ENCODE measurements at places on chromosomes 3 and 15.

DNA sequence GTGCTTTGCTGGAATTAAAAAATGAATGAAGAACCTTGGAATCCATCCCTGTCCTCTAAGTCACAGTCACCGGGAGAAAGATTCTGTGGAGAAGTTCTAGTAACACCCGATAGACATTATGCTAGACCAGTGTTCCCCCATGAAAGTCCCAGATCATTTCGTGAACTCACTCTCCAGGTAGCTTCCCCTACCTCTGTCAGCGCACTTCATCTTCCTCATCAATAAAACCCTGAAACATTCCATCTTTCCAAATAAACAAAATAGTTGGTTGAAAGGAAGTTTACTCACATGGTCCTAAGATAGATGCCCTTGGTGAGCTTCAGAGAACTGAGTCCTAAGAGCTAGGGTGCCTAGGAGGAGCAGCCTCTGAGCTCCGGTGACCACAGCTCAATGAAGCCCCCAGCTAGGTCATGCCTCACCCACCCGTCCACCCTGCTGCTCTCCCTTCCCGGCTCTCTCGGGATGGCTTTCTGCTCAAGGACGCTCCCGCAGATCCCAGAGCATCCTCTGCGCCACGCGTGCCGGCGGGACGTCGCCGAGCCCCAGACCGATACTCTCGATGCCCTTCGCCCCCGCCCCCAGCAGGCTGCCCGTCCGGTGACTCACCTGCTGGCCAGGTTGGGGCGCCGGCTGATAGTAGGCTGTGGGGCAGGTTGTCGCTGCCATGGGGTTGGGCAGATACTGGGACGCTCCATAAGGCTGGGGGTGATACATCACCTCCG, 776 bp downstream of the VGLL3 start:
- peak; percentile 20 for DNase-seq

DNA sequence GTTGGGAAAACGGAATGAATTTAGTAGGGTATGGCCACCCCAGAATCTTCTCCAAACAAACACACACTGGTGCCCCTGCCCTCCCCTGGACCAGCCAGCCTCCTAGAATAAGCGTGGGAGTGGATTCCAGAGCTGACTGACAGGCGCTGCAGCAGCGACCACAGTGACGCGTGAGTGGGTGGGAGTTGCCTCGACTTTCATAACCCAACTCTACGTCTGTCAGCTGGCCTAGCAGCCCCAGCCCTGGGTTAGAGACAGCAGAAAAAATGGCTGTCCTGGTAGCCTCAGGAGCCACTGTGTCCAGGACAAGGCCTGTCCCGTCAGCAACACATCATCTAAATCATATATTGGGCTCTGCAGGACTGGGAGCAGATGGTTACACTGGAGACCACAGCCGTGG, 10.0 kb downstream of the PLA2G4B start:
- peak; percentile 69 for DNase-seq

- no peak for DNase-seq
Measured at GRCh38 chr3:105793040-105793439, 75.8 kb downstream of the CBLB start.

DNA sequence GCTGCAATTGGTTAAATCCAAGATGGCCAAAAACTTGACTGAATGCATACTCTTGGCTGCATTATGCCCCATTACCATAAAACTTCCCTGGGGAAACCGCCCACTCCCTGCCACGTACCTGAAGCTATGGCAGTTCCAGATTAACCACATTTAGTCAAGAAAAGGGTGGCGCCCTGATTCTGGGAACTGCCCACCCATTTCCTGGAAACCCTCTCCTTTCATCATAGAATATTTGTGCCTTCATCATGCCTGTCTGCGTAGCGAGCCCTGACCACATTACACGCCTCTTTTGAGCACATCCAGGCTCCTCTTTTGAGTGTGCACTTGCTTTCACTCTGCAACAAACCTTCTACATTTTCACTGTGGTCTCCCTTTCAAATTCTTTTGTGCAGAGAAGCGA, 5.2 kb downstream of the LINS1 start:
- DNase-seq: peak; percentile 95

DNA sequence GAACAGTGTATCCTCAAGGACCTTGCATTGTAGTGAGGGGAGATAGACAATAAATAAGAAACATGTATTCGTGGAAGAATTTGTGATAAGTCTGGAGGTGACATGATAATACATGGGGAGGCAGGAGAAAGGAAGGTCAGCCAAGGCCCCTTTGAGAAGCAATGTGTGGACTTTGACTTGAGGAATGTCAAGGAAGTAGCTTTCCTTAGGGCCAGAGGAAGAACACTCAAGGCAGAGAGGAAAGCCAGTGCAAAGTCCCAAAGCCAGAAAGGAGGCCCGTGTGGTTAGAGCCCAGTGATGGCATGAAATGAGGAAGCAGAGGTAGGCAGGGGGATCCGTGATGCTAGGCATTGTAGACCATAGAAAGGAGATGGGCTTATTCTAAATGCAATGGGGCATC, 192.2 kb downstream of the NR1D2 start:
- DNase-seq: no peak

DNA sequence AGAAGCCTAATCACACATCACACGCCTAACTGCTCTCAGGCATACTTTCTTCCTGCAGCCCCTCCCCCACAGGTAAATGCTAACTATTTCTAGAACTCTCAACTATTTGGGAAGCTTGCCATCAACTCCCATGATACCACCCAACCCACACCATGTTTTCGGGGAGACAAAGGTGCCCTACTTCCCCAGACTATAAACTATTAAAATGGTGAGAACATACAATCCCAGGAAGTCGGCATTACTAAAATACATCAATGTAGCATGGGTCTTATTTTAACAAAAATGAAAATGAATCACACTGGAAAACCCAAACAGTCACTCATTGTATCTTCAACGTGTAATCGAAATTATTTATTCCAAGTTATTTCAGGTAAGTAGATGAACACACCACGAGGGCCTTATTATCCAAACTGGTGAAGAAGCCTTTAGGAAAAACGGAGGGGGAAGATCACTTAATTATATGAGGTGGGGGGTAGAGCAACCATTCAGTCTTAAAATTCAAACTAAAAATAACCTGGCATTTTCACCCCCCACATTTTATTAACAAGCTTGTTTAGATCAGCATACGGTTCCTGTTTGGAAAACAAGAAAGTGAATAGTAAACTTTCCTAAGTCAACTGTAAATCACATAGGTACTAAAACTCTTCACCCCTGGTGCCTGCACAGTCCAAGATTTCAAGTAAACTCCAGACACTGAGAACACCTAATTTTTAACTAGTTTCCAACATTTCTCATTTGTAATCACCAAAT, 1.9 kb downstream of the TBL1XR1 start:
- DNase-seq: peak; percentile 47

GRCh38 chr15:99504823-99505551, 60.8 kb upstream of the MEF2A start:
- DNase-seq: peak; percentile 25

- DNase-seq: no peak
Measured at GRCh38 chr3:98482717-98483482, 14.6 kb upstream of the OR5K2 start.

DNA sequence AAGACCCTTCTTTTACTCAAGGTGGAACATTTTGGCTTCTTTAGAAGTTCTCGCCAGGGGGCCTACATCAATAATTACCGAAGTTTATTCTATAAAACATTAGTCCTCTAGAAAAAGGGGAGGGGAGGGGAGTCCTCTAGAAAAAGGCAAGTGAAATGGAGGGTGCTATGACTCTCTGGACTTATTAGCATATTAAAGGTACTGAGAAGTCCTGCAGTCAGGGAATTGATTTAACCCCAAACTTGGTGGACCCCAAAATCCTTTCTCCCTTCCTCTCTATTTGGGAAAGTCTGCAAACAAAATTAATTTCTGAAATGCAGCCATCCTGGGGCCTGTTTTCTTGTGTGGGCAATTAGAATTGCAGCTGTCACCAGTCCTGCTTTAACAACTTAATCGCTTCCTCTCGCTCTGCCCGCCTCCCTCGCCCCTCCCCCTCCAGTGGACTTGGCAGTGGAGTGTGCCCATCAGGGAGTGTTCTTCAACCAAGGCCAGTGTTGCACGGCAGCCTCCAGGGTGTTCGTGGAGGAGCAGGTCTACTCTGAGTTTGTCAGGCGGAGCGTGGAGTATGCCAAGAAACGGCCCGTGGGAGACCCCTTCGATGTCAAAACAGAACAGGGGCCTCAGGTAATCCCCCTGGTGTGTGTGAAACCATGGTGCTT, 18.9 kb upstream of the LRRK1 start:
- DNase-seq: no peak

GRCh38 chr3:172410702-172411477, 37.4 kb downstream of the GHSR start:
- no peak for DNase-seq

DNA sequence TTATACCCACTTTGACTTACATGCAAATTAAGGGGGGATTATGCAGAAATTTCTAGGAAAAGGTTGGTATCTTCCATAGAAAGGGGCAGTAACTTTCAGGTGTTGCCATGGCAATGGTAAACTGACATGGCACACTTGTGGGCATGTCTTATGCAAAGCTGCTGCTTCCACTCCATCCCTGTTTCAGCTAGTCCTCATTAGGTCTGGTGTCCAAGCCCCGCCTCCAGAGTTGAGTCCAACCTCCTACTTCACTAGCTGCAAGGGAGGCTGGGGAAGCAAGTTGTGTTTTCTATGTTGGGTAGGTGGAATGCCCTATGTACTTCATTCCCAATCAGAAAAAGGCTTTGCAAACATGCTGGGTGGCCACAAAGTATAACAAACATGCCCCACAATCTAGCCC, 14.7 kb upstream of the KLHL40 start:
- no peak for DNase-seq

DNA sequence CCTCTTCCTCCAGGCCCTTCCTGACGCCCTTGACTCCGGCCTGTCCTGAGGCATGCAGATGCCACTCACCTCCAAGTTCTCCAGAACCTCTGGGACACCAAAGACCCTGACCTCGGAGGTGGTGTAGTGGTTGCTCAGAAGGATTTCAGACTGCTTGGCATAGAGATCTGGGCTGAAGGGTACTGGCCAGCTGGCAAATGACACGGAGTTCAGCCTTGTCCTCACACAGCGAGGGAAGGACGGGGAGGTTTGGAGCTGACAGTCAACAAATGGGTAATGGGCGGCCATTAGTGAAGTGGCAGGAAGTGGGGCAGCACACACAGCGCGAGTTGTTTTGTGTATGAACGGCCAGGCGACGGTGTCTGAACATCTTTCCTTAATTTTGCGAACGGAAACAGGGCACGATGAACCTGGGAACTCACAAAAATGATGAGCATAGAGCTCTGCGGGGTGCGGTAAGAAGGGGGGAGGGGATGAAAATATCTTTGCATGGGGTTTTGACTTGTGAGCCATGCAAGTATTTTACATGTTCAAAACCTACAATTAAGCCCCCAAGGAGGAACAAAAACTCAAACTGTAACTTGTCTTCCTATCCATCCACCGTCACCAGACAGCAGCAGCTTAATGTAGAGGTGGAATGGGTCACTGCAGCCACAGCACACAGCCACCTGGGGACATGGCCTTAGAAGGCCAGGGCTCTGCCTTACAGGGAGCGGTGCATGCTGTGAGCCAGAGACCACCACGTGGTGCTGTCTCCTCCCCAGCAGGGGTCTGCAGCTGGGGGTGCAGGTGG, 43.6 kb upstream of the RPL32 start:
- DNase-seq: no peak

DNA sequence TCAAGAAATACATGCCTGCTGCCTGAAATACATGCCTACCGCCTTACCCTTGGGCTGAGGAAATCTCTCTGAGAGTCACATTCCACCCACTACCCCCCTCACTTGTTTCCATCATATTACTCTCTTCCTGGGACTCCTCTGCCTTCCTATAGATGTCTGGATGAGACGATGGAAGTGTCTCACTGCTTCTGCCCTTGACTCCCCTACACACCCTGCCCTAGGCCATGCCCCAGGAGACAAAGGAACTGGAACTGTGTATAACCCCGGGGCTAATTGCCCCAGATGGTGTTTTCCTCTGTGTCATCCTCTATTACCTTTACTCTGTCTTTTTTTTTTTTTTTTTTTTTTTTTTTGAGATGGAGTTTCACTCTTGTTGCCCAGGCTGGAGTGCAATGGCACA, 102.0 kb downstream of the GTPBP8 start:
- no peak for DNase-seq

DNA sequence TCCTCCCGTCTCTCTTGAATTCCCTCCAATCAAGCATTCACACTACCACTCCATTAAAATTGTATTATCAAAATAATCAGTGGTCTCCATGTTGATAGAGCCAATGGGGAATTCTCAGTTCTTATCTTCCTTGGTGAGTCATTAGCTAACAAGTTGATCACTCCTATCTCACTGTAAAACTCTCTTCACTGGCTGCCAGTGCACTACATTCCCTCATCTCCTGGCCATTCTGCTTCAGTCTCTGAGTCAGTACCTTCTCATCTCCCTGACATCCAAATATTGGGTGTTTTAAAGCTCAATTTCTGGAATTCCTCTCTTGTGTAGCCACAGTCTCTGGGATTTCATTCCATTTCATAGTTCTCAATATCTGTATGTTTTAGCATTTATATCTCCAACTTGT, 175.2 kb downstream of the ALDH1A2 start:
- no peak for DNase-seq

DNA sequence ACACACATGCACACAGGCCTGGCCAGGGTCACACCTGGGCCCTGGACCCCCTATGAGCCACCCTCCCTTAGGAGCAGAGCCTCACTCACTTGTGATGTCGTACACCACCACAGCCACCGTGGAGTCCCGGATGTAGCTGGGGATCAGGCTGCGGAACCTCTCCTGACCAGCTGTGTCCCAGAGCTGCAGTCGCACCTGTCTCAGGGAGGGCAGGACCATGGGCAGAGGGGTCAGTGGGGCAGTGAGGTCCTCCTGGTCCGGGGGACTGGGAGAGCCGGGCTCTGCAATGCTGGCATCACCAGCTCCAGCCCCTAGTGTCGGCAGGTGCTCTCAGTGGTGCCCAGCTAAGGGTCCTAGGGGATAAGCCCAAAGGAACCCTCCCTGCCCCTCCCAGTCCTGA, 35.6 kb downstream of the SRPRB start:
- DNase-seq: no peak

- DNase-seq: no peak
Measured at GRCh38 chr3:99413504-99413903, 224.9 kb upstream of the COL8A1 start.

DNA sequence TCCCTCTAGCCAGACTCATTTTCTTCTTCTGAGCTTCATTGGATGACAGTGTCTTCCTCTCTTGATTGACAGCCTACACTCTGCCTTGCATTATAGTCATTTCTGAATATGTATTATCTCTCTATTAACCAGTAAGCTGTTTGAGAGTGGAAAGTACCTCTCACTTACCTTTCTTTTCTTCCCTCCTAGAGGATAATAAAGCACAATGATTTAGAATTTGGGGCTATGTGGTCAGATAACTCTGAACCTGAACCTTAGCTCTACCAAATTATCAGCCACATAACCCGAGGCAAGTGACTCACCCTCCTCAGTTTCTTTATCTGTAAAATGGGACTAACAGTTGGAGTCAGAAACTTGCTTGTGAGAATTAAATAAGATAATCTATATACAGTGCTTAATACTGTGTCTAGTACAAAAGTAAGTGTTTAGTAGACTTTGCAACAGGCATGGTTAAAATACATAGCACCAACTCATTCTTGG, 331.8 kb upstream of the TBL1XR1 start:
- DNase-seq: no peak

Measured in stimulated activated CD4-positive, alpha-beta T cell treated with anti-CD3 and anti-CD28 coated beads, Interleukin-15, amount 100 ng/mL, for 24 hours (primary cell).